Activated naive CD8-positive, alpha-beta T cell treated with anti-CD3 and anti-CD28 coated beads, Interleukin-2, amount 10 ng/mL, durations not matched to agents 7 days and 5 days (primary cell): ENCODE measurements at places on chromosomes 1 and 21.
A peak's percentile ranks its signal among the peaks of the same experiment; 100 is the strongest.

- no peak for DNase-seq
Measured at GRCh38 chr1:202750761-202751160, 40.5 kb upstream of the SYT2 start.

- no peak for DNase-seq
Measured at GRCh38 chr1:184617433-184618029, 137.1 kb downstream of the EDEM3 start.

GRCh38 chr21:25569711-25570110 is 37.6 kb downstream of the MRPL39 start:
- no peak for DNase-seq

- no peak for DNase-seq
Measured at GRCh38 chr1:203519053-203519840, 25.3 kb downstream of the OPTC start.

DNA sequence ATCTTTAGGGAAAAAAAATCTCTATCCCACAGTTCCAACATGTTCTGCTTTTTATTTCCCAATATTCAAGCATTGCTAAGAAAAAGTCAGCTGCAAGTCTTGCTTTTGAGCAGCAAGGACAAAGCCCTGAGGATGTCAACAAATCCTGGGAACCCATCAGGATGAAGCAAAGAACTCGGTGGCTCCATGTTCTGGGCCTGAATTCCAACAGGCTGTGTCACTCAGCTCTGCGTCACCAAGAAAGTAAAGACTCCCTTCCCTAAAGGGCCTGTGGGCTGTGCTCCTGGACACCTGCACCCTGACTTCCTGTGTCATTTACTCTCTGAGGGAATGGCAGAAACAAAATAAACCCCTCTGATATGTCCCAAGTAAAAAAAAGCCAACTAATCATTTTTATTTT is 95.5 kb downstream of the TIAM1 start:
- DNase-seq: no peak

- DNase-seq: no peak
Measured at GRCh38 chr1:196535727-196536126, 72.5 kb downstream of the KCNT2 start.

DNA sequence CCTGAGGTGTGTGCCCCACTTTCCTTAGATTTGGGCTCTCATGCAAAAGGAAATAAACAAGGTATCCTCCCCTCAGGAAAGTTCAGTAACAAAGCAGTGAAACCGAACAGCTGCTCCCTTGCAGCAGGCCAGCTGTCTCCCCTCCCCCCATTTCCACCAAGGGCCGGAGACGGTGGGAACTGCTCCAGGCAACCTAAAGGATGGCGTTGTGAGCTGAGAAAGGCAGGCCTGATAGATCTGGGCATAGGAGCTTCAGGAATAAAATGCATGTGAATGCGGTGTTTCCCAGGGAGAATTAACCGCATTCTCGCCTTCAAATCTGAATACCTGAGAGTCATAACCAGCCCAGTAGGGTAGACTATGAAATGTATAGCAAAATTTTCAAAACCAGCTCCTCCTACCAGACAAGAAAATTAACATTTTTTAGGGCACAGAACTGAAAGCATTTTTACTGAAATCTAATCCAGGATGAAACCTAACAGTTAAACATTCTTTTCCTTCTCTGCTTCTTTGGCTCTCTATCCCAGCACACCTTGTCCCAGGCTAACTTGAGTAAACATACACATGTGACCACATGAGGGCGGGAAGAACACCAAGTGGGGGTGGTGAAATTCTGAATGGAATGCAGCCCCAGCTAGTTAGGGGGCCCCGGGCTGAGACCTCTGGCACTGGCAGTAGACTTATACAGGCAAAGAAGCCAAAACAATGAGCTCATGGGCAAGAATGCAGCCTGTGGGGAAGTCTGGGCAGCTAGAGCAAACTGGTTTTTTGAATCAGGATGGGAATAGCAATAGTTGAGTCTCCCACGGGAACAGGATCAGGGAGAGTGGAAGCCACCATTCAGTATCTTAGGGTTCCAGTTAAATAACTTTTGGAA is 11.5 kb downstream of the MCL1 start:
- peak; percentile 72 for DNase-seq

GRCh38 chr1:118154220-118154619 is 30.8 kb downstream of the SPAG17 start:
- DNase-seq: no peak

DNA sequence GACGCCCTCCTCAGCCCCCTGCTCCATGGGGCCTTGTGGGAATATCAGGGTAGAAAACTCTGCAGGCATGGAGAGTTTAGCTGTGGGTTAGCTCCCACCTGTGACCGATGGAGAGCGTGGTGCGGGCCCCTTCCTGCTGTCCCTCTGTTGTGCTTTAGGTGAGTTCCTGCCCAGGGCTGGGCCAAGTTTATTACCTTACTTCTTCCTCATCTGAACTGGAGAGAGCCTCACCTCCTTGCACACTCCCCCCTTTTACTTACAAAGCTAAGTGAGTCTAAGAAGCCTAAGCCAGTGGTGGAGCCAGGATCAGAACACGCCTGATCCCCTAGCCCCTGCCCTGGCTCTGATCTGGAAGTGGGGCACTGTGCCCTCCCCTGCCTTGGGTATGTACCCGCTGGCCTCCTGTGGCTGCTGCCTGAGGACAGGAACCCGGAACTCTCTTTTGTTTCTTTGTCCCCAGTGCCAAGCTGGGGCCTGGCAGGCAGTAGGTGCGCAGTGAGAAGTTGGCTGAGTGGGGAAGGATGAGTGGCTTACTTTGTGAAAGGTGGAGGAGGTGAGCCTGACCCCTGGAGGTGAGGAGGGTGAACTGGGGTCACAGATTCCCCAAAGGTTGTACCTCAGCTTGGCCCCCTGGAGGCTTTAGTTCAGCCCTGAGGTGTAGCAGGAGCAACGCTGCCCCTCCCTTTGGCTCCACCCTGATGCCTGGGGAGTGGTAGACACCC is 32.9 kb downstream of the ARHGEF10L start:
- no peak for DNase-seq

- no peak for DNase-seq
Measured at GRCh38 chr1:3368711-3369445, 85.6 kb upstream of the ARHGEF16 start.

DNA sequence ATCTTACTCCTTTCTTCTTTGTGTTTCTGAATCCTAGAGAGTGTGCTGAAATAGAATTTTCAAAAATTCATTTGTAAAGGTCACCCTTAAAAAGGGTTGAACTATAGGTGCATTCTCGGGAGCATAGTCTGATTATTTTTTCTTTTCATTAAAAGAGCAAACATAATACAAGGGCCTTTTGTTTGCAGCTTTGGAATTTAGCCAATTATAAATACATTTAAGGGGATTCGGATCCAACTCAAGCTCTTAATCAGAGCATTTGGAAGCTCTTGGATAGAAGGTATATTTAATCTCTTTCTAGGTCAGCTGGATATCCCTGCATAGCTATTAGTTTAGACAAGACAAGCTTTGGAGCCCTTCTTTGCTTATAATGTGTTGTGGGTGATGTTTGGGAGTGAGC is 321.7 kb downstream of the HHAT start:
- no peak for DNase-seq

DNA sequence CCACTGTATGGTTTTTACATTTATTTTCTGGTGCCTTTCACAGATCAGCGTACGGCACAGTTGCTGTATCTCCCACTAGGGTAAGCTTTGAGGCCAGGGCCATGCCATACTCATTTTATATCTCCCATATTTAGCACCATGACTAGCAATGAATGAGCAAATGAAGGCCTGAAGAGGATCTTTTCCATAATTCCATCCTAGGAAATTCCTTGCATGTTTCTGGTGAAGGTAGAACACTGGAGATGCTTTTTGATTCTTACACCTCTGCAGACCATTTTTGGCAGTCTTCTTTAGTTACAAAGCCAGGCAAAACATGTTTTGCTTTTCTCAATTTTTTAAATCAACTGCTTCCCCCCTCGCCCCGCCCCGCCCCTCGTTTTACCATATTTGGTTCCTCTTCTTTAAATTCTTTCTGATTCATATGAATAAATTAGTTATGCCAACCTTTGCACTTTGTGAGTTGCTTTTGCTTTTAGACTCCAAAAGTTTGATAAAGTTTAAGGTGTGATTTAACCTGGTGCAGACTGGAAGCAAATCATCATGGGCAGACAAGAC is 78.9 kb upstream of the AK4 start:
- DNase-seq: no peak

GRCh38 chr1:161044908-161045735 is 655 bp downstream of the USF1 start:
- DNase-seq: peak; percentile 76

- no peak for DNase-seq
Measured at GRCh38 chr1:17204546-17205440, at the start of gene PADI1. PADI1 (plus strand) TSS chr1:17205128; CDS start chr1:17205218, 90 bp downstream.

DNA sequence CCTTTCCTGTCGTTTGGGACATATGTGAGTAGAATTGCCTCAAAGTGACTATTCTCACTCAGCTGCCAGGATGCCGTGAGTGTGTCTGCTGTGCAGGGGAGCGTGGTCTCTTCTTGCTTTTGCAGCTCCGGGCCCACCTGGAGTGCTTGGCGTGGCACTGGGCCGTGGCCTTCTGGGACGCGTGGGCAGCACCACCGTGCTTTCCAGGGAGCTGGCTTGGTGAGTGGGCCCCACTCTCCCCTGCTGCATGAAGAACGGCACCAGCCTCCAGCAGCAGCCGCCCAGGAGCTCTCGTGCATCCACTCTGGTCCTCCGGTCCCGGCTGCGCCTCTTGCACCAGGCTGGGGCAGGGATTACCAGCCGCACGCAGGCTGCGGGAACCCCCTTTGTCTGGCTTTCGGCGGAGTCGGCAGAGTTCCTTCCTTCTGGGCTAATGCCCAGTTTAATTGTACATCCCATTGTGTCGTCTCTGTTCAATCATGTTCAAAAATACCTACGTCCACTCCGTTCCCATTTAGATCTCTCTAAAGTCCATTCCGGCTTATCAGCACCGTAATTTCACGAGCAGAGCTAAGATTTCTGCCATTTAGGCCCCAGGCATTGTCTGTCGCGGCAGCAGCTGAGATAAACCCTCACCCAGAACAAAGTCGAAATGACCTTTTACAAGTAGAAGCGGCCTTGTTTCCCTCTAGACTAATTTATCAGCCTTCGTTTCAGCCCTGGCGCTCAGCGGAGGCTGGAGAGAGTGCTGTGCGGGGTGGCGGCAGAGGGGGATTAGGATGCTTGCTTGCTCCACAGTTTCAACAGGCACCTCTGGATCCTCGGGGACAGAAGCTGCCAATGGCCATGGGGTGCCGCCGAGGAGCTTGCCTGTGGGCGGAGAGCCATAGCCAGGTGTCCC is 129.6 kb downstream of the PRDM16 start:
- DNase-seq: no peak
